D341Med (cell line): ENCODE measurements at places on chromosomes 5 and 9.

DNA sequence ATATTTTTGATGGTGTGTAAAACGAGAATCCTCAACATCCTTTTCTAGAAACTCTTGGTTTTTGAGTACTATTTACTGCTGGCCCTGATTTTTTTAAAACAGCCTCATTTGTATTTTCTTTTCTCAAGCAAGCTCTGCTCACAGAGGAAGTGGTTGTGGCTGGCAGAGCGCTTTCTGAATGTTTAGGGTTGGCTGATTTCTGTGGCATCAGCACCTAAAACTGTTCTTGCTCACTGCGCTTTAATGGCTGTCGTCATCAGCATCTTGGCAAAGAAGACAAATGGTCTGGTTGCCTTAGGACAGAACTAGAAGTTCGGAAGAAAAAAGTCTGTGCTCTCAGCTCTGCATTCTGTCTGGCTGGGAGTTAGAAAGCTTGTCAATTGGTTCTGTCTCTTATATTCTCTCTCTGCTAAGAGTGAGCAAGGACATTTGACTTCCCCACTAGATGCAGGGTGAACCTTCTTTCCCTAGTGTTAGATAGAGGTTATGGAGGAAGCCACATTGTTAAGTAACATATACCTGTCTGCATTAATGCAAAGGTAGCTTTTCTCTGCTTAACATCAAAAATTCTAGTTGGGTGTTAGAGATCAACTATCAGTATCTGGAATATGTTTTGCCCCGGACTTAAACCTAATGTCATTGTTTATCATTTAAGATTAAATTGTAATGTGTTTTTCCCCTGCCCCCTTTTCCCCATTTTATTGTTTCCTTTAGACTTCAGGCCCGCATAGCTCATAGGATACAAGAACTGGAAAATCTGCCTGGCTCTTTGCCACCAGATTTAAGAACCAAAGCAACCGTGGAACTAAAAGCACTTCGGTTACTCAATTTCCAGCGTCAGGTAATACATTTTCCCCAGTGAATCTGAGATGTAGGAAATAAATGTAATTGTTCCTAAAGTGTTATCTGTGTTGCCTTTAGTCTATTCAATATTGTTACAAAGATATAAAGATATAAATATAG is 39.0 kb downstream of the SMARCA2 start:
- no peak for DNase-seq

DNA sequence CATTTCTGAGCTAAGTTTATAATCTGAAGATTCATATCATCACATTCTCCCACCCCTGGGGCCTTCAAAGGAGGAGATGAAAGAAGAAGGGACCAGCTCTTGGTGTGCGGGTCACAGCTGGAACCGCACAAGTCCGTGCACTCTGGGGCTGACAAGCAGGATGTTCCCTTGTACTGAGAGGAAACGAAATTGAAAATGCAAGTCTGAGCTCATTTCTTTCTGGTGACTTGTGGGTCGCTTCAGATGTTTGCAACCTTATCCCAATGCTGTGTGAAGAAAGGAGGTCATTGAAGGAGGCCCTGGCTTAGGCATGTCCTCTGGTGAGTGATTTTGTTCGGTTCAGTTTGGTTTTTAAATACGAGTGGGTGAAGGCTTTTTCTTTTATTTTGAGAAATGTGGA is 59.6 kb downstream of the C9orf152 start:
- DNase-seq, result no peak

DNA sequence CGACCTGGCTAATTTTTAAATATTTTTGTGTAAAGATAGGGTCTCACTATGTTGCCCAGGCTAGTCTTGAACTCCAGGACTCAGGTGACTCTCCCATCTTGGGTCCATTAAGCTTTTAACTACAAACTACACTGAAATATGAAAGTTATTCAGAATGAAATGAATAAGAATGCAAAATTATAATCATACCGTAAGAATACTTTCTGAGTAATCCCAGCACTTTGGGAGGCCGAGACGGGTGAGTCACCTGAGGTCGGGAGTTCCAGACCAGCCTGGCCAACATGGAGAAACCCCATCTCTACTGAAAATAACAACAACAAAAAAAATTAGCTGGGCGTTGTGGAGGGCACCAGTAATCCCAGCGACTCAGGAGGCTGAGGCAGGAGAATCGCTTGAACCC is 1.1 kb upstream of the ORM1 start:
- no peak for DNase-seq

DNA sequence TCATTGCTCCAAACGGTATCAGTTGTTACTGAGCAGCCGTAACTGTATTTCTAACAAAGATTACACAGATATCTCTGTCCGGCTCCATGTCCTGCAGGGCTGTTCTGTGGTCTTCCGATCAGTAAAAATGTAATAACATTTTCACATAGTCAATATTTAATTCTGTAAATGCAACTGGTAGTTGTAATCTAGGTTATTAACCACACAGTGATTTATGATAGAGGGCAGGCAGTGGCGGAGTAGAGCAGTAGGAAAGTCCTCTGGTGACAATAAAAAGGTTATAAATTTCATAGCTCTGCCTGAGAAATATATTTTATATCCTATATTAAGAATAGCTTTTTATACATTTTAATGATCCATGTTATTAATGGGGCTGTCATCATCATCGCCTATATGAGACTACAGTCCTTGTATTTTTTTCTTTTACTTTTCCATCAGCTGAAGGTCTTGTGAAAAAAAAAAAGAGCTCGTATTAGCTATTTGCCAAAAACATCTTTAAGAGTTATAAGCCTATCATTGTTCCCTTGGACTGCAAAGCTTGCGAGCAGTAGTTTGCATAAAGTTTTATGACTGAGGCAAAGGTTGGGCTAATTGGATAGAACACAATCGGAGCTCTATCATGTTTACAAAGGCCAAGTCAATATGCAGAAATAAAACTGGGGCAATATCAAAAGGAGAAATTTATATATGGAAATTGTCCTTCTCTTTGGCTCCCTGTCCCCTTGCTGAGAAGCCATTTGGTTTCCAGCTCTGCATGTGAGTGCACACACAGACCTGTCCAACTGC is 648.0 kb downstream of the IRX1 start:
- no peak for DNase-seq

GRCh38 chr5:124550731-124551130 is 195.7 kb downstream of the ZNF608 start:
- DNase-seq, result no peak

GRCh38 chr5:111997308-111997707 is 240.3 kb upstream of the NREP start:
- no peak for DNase-seq

DNA sequence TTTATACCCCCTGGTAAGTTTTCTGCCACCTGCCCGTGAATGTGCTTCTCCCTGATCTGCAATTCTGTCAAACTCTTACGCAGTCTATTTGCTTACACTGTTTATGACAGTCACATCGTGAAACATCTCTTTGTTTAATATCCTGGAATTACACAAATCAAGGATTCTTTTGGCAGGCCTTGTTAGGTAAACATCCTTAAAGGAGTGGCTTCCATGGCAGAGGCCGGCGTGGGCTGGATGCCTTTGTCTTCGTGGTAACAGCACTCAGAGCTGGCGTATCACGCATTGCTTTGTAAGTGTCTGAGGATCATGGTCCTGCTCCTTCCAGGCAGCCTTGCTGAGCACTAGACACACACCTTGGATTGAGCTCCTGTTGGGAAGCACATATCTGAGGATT is 145.7 kb downstream of the IRX1 start:
- no peak for DNase-seq

- DNase-seq, result no peak
Observed at GRCh38 chr9:74496406-74496805, 729 bp upstream of the RORB start.

DNA sequence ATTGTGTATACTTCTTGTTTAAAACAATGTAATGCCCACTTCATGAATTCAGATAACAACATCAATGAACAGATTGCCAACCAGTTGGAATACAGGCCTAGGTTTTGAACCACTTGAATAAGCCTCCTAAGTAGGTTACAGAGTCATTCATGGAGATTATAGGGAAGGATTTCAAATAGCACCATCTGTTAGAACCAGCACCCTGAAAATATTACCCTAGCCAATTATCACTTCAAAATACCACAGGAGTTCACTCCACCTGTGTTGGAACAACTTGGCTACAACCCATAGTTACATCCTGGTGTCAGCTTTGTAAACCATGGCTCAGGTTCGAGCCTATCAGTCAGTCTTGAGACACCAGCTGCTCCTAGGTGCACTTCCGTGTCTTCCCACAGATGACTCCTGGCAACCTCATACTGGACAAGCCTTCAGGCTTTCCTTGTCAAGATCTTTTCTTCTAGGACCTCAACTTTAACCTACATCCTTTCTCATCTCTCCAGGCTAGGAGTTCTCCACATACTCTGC is 350.0 kb downstream of the DEPDC1B start:
- DNase-seq, result peak; percentile 50

DNA sequence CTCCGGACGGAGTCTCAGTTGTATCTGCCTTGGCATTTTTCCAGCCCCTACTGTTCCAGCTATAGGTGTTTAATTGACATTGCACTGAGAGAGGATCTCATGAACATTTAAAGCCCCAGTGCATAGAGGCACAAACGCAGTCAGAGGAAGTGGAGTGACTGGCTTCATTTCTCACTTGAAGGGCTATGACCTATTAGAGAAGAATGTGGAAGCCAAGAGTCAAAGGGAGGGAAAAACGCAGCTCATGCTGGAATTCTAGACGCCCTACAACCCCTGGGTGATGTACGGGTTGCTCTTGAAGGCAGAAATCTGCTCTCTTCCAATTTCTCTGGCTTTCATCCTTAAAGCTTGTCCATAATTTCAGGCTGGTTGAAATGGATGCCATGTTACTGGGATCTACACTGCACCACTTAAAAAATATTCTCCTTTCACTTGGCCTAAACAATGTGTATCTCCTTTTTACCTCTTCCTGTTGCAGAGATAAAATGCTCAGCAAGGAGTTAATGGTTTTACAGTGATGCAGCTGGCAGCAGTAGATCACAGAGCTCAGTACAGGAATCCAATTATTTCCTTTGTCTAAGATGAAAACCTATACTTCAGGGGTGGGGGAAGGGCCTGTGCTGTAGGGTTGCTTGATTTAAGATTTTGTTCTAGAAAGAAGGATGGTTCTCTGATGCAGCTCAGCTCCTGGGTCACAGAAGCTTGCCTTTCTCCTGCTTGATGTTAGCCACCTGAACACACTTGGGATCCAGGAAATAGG is 61.8 kb upstream of the MAMDC2 start:
- no peak for DNase-seq

DNA sequence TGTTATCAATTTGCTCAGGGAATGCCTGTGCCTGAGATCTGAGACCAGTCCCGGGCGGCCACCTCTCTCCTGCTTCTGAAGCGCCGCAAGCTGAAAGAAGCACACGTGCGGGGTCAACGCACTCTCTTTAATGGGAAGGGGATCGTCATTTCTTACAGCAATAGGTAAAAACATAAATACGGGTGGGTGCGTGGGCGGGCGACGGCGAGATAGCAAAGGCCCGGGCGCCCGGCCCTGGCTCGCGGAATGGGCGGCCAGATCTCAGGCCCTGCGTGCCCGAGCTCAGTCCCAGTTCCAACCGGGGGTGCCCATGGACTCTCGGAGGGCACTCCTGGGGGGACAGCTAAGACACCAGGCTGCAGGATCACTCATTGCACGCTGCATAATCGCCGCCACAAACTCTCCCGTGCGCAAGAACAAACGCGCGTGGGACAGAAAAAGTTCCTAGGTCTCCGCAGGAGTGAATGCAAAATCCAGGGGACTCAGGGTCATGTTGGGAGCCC is 3.0 kb downstream of the NKX2-5 start:
- DNase-seq, result no peak

- DNase-seq, result peak; percentile 17
Observed at GRCh38 chr5:125326150-125326510, 579.7 kb upstream of the ZNF608 start.

- no peak for DNase-seq
Observed at GRCh38 chr9:91186632-91187108, 175.0 kb downstream of the AUH start.

GRCh38 chr5:59328709-59329296 is 564.7 kb downstream of the PDE4D start:
- no peak for DNase-seq
